Panc1 (cell line): ENCODE measurements at places on chromosomes 16 and 17. TPM values are rescaled to one million over a fixed set of nuclear protein-coding genes. Genes with fewer than 3 reads are reported as not detected.

Gene SLC13A5
- total RNA-seq = 0.26 TPM

Gene CUEDC1
- total RNA-seq = 103 TPM

Gene TP53TG3
- 1.2 TPM for total RNA-seq

Gene OR2C1
- not detected for total RNA-seq

Gene MYH8
- total RNA-seq = not detected

Gene MPO
- not detected for total RNA-seq

Gene SLC47A1
- 16.1 TPM for total RNA-seq

Gene MMP28
- total RNA-seq = 1.6 TPM

Gene APOBR
- total RNA-seq = 0.13 TPM

Gene CIBAR2
- total RNA-seq = not detected

Gene TBC1D26
- 0.05 TPM for total RNA-seq

Gene GJC1
- 89.4 TPM for total RNA-seq

Gene MLLT6
- total RNA-seq = 50.6 TPM

Gene RBFOX1
- not detected for total RNA-seq

Gene CSH2
- not detected for total RNA-seq

Gene ADGRG3
- total RNA-seq = not detected

Gene RUSF1
- total RNA-seq = 47.4 TPM

Gene RTN4RL1
- 0.80 TPM for total RNA-seq

Gene GRB7
- 2.8 TPM for total RNA-seq

Gene IL34
- 5.8 TPM for total RNA-seq

Gene TEX19
- 0.21 TPM for total RNA-seq

Gene UMOD
- not detected for total RNA-seq

Gene HOXB6
- total RNA-seq = 196 TPM

Gene SRL
- not detected for total RNA-seq

Gene C16orf54
- total RNA-seq = 0.18 TPM

Gene SYT17
- total RNA-seq = 5.4 TPM

Gene CDH3
- 16.7 TPM for total RNA-seq

Gene UBTF
- total RNA-seq = 116 TPM

Gene MAP2K6
- 11.8 TPM for total RNA-seq

Gene RAC3
- total RNA-seq = 39.4 TPM

Gene CTRL
- 2.0 TPM for total RNA-seq

Gene CCDC92B
- total RNA-seq = 0.51 TPM

Gene RAB34
- 284 TPM for total RNA-seq

Gene PPY
- total RNA-seq = not detected

Gene CCL1
- not detected for total RNA-seq

Gene LITAFD
- not detected for total RNA-seq

Gene ABCC1
- total RNA-seq = 296 TPM

Gene GNGT2
- total RNA-seq = not detected

Gene SLFN14
- not detected for total RNA-seq

Gene P2RX1
- not detected for total RNA-seq

Gene CKLF
- 88.1 TPM for total RNA-seq

Gene TRPV3
- total RNA-seq = 0.31 TPM

Gene RGS9
- 3.3 TPM for total RNA-seq

Gene KPNB1
- total RNA-seq = 666 TPM

Gene RARA
- total RNA-seq = 55.6 TPM

Gene JUP
- total RNA-seq = 352 TPM

Gene PPP1R9B
- 114 TPM for total RNA-seq

Gene CD300H
- not detected for total RNA-seq

Gene PSKH1
- total RNA-seq = 17.8 TPM

Gene KIF18B
- total RNA-seq = 31.3 TPM

Gene MLYCD
- total RNA-seq = 2.2 TPM

Gene KRTAP9-2
- not detected for total RNA-seq

Gene GPR139
- not detected for total RNA-seq

Gene NEUROD2
- not detected for total RNA-seq

Gene GPR142
- total RNA-seq = not detected

Gene CNGB1
- total RNA-seq = not detected

Gene CFAP97D1
- not detected for total RNA-seq

Gene NATD1
- total RNA-seq = 2.8 TPM
